ENCODE measurements at places on chromosomes 5 and 9.
A peak's percentile ranks its signal among the peaks of the same experiment; 100 is the strongest.

- DNase-seq = no peak
Measured at GRCh38 chr9:127629468-127630081, 17.5 kb downstream of the STXBP1 start.

DNA sequence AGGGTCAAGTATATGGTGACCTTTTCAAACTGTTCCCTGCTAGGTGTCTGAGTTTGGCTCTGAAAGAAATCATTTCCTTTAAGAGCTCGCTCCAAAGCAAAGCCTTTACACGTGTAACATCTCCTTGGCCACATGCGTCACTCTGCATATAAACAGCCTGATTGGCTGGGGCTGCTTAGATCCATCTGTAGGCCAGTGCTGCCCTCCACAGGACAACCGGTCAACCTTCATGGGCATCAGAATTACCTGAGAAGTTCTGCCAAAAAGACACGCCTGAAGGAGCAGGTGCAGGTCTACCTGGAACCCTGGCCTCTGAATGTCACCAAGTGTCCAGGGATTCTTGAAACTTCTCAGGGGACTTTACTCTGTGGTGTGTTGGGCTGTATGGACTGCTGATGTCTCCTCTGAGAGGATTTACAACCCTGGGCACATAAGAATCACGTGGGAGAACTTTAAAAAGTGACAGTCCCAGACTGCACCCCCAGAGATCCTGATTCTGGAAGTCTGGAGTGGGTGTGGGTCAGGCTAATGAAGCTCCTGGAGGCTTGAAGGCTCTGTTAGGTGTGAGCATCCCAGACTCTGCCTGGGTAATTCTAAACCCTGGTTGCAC, 497.6 kb downstream of the GADD45G start:
- DNase-seq = peak; percentile 79

DNA sequence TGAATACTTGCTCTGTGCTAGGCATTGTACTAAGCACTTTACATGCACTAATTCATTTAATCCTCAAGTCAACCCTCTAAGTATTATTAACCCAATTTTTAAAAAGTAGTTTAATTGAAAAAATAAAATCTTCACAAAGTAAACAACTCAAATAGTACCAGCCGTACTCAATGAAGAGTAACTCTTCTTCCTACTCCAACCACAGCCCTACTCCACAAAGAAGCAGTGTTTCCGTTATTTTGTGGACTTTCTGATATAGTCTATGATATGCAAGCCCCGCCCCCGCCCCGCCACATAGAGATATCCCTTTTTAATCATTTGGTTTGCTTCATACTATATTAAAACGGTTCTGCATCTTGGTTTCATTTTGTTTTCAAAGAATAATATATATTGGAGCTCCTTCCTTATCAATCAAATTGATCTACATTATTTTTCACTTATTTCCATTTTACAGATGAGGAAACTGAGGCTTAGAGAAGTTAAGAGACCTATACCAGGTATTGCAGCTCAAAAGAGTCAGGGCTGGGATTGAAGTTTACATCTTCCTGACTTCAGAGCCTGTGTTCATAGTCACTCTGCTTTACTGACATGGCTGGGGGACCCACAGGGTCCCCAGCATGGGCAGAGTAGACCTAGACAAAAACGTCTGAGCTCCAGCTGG, 78.6 kb downstream of the PCDH1 start:
- DNase-seq = no peak

DNA sequence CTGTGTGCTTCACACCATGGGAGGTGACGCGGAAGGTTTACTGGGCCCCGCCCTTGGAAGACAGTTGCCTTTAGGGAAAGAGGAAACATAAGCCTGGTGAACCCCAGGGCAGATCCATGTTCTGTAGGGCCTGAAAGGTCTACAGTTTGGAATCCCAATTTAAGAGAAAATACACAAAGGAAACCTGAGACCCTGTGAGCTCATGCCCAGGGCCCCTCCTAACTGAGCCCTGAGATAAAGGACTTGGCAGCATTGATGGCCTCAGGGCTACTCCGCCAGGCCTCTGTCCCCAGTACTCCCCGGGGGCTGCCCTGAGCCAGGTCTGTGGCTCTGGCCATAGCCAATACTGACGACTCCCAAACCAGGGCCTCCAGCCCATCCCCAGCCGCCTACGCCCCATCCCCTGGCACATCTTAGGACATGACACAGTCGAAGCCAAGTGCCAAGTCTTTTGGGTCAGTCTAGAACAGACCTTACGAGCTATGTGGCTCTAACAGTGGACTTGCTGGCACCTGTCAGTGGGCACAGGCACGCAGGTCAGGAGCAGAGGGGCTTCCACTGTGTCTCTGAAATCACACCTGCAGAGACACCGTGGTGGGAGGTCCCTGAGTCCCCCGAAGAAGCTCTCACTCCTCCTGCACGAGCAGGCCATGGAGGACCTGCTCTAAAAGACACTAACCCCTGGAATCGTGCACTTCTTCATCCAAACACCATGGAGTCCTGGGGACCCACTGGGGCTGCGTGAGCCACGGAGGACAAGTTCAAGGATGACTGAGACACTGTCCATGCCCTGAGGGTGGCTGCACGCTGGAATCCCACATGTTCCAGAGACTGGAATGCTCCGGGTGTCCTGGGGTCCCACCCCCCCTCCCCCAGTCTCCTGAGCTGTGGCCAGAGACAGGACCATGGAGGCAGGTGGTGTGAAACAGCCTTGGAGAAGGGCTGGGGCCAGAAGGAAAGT, 40.3 kb upstream of the BARHL1 start:
- no peak for DNase-seq

- no peak for DNase-seq
Measured at GRCh38 chr5:172766287-172767108, 4.5 kb downstream of the DUSP1 start.

DNA sequence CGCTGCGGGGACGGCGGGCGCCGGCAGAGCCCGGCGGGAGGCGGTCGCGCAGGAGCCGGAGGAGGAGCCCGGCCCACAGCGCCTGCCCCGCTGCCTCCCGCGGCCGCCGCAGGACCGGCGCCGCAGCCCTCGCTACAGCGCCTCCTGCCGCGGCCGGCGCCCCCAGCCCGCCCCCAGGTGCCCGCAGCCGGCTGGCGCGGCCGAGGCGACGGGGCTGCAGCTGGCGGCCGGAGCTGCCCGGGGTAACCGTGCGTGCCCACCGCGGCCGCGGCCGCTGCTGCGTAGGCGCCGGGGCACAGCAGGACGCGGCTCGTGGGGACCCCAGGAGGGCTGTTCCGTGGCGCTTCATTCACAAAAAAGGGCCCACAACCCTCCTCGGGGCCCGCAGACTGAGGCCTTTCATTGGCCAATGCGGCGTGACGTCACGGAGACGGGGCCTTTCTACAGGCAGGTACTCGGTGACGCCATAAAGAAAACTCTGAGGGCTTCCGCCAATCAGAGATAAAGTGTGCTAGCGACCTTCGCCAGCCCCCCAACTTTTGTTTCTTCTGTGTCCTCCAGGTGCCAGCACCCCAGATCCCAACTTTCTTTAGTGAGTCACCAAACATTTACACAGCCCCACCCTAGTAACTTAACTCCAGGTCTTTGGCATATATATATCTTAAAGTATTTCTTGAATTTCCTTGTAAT, at the start of gene CDC14B:
TSS of gene CDC14B (minus strand) at position 353 of the 690 bp plus-strand sequence. CDS start 465 bp downstream, outside the sequence.
- peak; percentile 93 for DNase-seq

DNA sequence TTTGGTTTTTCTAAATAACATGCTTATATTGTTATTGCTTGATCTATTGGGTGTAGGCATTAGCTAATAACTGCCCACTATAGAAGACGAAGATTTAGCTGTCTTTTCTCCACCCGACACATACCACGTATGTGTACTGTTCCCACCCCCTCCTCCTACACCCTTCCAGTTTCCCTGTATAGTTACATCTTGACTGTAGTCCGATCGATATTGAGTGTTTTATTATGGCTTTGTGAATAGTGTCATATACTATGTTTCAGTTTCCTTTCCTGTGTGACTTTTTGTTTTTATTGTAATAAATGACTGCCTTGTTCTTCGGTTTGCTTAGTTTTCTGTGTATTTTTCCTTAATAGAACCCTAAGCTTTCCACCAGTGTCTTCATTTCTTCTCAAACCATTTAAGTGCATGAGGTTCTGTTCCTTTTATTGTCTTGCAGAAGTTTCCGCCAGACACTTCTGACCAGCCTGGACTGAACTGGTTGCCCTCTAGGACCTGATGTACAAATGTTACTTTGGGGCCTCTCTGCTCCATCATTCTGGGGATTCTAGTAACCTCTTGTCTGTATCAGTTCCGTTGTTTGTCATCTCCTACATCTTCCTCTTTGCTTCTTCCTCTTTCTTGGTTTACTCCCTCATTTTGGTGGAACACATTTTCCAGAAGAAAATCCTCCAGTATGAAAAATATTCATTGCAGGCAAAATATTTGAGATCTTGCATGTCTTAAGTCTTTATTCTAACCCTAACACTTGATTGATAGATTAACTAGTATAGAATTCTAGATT, 61.8 kb downstream of the PRKACG start:
- no peak for DNase-seq

- no peak for DNase-seq
Measured at GRCh38 chr5:82218374-82219156, 59.6 kb downstream of the RPS23 start.

DNA sequence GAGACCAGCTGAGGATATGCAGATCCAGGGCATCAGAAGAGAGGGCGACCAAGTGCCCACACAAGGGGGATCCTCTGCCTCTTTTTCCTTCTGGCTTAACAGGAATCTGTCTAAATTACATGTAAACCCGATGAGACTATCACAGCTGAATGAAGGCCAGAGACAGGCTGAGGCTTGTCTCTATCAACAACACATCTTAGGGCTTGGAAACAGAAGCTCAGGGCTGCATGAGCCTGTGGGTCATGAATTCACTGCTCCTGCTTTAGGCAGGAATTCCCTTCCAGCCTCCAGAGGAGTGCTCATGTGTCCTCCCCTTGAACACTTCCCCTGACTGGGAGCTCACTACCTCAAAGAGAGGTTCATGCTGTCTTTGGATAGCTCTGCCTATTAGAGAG, 106.1 kb upstream of the PHYKPL start:
- no peak for DNase-seq

DNA sequence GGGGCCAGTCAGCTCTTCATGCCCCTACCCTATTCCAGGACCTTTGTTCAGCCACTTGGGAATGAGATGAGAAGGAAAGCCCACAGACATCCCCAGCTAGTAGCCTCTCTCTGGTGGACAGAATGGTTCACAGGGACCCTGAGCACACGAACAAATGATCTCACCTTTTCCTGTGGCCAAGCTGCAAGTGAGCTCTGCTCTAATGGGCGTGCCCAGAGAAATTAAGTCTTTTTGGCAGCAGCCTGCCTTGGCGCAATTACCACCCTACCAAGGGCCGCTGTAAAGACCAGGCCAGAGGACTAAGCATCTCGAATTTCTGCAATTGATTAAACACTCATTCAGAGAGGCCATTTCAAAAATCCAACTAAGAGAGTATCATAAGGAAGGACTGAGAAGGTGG, 56.0 kb downstream of the WHRN start:
- DNase-seq = no peak

DNA sequence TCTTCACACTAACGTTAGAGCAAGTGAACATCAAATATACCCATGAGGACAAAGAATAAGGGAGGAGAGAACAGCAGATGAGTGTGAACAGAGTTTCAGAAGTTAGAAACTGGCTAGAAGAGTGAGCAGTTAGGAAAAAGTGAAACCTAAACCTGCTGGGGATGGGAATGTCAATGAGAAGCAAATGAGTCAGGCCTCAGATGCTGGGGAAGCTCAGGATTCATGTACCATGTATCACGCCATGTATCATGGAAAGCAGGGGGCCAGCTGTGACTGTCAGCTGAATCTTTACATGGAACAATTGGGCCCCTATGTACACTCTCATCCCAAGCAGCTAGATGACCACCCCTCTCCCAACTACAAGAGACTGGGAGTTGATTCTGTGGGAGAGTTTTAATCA, 16.2 kb downstream of the GDF9 start:
- no peak for DNase-seq

DNA sequence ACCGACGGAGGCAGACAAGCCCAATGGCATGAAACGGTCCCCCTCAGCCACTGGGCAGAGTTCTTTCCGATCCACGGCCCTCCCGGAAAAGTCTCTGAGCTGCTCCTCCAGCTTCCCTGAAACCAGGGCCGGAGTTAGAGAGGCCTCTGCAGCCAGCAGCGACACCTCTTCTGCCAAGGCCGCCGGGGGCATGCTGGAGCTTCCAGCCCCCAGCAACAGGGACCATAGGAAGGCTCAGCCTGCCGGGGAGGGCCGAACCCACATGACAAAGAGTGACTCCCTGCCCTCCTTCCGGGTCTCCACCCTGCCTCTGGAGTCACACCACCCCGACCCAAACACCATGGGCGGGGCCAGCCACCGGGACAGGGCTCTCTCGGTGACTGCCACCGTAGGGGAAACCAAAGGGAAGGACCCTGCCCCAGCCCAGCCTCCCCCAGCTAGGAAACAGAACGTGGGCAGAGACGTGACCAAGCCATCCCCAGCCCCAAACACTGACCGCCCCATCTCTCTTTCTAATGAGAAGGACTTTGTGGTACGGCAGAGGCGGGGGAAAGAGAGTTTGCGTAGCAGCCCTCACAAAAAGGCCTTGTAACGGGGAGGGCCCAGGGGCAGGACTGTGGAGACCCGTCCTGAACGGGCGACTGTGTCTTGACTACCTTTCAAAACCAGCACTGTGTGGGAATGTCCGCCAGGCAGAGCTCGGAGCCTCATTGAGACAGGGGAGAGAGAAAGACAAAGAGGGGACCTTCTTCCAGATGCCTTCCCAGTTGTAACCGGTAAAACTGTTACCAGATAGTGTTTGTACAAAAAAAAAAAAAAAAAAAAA, 29.9 kb downstream of the CD180 start:
- no peak for DNase-seq

DNA sequence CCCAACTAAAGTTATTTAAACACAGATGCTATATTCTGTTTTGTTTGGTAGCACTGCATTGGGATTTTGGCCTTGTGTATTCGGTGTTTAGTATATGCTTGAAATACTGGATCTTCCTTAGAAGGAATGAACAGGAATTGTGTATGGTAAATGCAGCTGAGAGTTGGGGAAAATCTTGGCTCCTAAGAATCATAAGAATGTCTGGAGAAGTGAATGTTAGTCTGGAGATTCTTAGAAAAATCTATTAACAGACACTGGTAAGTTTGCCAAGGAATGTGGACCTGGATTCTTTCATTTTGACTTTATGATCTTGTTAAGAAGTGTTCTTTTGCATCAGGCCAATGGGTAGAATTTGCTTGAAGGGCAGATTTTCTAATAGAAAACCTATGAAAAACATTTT, 38.9 kb downstream of the SNX30 start:
- DNase-seq = no peak

DNA sequence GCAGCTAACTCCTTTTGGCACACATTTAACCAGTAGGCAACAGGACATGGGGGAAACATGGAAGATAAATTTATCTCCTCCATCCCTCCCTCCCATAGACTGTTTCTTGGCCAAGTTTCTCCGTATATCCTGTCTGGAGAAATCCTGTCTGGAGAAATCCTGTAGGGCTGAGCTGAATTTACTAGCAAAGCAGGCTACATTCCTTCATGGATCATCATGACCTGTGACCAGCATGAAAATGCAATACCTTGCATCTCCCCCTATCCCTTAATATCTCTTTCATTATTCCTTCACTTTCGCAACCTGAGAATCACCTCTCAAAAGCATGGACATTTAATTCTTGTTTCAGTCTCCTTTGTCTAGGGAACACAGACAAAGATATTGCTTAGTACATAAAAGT, 379.1 kb downstream of the PSAT1 start:
- no peak for DNase-seq

All from NCI-H526 (cell line).